ENCODE measurements at places on chromosomes 12 and 14.

GRCh38 chr12:79063258-79063657 is 198.7 kb downstream of the SYT1 start:
- DNase-seq = no peak

- DNase-seq = no peak
Measured at GRCh38 chr14:51004352-51004800, 60.1 kb upstream of the PYGL start.

DNA sequence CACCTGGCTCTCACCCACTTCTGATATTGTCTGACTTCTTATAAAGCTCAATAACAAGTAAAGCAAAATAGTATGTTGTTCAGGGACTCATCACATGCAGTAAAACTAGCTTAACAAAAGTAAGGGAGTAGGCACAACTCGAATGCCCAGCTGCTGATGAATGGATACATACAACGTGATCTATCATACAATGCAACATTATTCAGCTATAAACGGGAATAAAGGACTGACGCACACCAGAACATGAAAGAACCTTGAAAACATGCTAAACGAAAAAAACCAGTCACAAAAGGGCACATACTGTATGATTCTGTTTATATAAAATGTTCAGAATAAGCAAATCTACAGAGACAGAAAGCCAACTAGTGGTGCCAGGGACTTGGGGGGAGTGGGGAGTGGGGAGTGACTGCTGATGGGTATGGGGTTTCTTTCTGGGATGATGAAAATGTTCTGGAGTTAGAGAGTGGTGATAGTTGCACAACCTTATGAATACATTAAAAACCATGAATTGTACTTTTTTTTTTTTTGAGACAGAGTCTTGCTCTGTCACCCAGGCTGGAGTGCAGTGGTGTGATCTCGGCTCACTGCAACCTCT is 11.1 kb downstream of the PLBD2 start:
- no peak for DNase-seq

DNA sequence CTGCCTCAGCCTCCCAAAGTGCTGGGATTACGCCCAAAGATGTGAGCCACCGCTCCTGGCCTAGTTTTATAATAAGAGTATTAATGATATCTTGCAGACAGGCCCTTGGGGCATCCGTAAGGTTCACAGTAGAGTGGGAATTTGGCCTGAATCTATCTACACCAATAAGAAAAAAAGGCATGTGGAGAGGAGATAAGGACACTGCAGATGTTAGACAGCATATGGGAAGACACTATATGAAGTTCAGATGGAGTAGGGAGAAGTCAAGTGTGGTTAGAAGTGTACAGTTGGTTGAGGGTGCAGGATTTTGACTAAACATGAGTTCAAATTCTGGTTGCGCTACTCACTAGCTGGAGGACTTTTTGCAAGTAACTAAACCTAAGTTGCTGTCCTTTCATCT is 8.5 kb upstream of the TTC8 start:
- no peak for DNase-seq

Data from hematopoietic multipotent progenitor cell treated with erythropoietin and hydrocortisone succinate and interleukin-3 and kit ligand, for 17 days (in vitro differentiated cells).